ENCODE measurements at places on chromosomes 16 and 17. TPM values are rescaled to one million over a fixed set of nuclear protein-coding genes. Genes with fewer than 3 reads are reported as not detected.

TEKT1 gene
- total RNA-seq, result not detected

KRT13 gene
- total RNA-seq, result not detected

CCDC57 gene
- 16.5 TPM for total RNA-seq

LUC7L3 gene
- 41.8 TPM for total RNA-seq

MYCBPAP gene
- total RNA-seq, result 0.78 TPM

SSTR5 gene
- total RNA-seq, result 0.32 TPM

SLFN11 gene
- 64.8 TPM for total RNA-seq

WNT3 gene
- total RNA-seq, result 0.32 TPM

RCVRN gene
- total RNA-seq, result not detected

NUPR1 gene
- total RNA-seq, result 21.2 TPM

CDH1 gene
- total RNA-seq, result 1.8 TPM

ATP2A1 gene
- total RNA-seq, result 0.65 TPM

TMC8 gene
- not detected for total RNA-seq

CFAP119 gene
- 3.0 TPM for total RNA-seq

NLRC3 gene
- total RNA-seq, result not detected

IGSF6 gene
- not detected for total RNA-seq

GAST gene
- not detected for total RNA-seq

PROCA1 gene
- 3.8 TPM for total RNA-seq

NBR1 gene
- total RNA-seq, result 106 TPM

PRSS8 gene
- 4.1 TPM for total RNA-seq

ASB16 gene
- not detected for total RNA-seq

BAIAP3 gene
- total RNA-seq, result 0.52 TPM

TAT gene
- total RNA-seq, result not detected
